ENCODE measurements at places on chromosomes 5 and 9.

- DNase-seq = no peak
Measured at GRCh38 chr9:93558503-93558902, 17.9 kb upstream of the PHF2 start.

GRCh38 chr9:79555474-79556089 lies 16.2 kb upstream of the TLE4 start:
- DNase-seq = no peak

DNA sequence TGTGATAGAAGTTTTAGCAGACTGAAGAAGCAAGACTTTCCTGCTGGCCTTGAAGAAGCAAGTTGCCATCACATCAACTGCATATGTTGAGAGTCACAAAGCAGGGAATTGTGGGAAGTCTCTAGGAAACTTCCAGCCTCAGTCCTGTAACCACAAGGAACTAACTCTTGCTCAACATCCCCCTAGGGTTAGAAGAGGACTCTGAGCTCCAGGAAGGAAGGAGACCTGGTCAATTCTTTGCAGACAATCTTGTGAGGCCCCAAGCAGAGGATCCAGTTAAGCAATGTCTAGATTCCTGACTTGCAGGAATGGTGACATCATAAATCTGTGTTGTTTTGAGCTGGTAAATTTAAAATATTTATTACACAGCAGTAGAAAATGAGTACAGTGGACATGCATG lies 18.6 kb upstream of the ZNF366 start:
- DNase-seq = no peak

DNA sequence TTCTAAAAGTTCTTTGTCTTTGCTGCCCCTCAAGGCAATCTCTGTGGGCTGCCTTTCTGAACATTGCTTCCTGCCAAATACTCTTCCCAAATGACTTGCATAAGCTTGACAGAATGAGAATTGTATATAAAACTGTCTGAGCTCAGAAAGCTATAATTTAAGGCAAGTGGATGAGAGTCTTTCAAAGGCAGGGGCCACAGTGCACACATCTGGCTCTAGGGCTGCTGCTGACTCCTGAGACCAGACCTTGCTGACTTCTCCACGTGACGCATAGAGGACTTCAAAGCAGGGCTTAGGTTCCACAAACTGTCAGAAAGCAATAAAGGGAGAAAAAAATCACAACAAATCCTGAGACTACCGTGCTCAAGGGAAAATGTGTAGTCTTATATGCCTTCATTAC lies 79.4 kb upstream of the DIRAS2 start:
- DNase-seq = no peak

- DNase-seq = no peak
Measured at GRCh38 chr9:105421154-105421553, 26.7 kb upstream of the FSD1L start.

- no peak for DNase-seq
Measured at GRCh38 chr9:36346569-36346968, 53.5 kb downstream of the RNF38 start.

DNA sequence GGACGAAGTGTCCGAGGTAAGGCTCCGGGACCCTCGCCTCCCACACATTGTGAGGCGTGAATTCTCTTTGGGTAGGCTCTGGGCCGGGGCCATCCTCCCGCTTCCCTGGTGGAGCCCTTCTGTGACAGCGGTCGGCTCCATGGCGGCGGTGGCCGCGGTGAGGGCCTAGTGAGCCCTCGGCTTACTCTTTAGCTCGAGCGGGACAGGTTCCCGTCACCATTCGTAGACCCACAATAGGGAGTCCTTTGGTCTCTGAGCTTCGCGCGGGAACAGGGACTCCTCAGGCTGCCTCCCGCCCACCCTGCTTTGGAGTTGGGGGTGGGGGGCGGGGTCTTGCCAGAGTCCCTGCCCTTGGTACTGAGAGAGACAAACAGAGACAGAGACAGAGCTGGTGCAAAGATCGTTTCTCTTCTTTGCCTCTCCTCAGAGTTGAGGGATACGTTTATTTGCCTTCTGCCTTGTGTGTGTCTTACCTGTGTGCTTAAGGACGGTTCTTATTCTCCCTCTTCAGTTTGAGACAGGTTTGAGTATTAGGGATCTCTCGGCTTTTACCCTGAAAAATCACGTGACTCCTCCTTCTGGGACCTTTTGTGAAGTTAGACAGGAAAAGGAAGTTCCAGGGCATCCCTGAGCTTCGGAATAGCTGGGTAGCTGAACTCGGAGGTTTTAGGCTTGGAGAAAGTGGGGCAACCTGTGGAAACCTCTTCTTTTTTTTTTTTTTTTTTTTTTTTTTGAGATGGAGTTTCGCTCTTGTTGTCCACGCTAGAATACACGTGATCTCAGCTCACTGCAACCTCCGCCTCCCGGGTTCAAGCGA lies 833 bp downstream of the ANKHD1 start:
- DNase-seq = peak; percentile 29

- no peak for DNase-seq
Measured at GRCh38 chr5:89445106-89445745, 562.2 kb upstream of the MEF2C start.

DNA sequence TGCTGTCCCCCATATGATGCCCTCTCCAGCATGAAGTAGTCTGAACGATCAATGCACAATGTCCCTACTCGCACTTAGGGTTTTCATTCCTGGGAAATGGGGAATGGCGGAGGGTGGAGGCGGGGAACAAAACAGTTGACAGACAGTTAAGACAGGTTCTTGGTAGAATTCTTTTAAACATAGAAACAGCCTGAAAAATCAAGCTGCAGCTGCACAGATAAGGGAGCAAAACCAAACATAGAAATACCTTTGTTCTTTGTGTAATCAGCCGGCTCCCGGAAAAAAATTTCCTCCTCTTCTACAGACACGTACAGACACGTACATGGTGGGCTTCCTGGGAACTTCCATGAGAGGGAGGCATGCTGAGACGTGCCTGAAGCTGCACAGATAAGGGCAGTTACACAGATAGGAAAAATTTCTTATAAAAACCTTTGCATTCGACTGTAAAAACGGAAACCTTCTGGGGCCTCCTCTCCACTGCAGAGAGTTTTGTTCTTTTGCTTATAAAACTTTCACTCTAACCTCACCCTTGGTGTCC lies 662.4 kb upstream of the PTPRD start:
- DNase-seq = no peak

- DNase-seq = no peak
Measured at GRCh38 chr9:136695435-136695895, 8.2 kb upstream of the AGPAT2 start.

GRCh38 chr9:133184971-133185370 lies 21.3 kb upstream of the GBGT1 start:
- DNase-seq = no peak

DNA sequence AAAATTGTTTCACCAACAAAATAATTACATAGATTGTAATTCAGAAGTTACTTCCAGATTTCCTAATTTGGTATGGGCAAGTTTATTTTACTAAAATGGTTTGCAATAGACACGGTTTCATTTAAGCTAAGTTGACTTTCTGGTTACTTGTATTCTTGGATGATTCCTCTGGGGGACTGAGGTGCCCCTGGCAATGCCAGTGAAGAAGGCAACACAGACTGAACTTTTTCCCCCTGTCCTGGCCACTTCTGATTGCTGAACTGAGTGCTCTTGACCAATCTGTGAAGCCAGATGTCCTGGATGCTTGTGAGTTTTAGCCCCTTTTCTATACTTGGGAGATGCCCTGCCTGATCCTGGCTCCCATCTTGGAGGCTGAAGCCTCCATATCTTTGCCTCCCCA lies 66.3 kb upstream of the FANCC start:
- no peak for DNase-seq

GRCh38 chr5:174724484-174725260 lies at the start of gene MSX2:
Gene MSX2 (plus strand): TSS chr5:174724582. CDS start chr5:174724660, 78 bp downstream.
- DNase-seq = peak; percentile 23

DNA sequence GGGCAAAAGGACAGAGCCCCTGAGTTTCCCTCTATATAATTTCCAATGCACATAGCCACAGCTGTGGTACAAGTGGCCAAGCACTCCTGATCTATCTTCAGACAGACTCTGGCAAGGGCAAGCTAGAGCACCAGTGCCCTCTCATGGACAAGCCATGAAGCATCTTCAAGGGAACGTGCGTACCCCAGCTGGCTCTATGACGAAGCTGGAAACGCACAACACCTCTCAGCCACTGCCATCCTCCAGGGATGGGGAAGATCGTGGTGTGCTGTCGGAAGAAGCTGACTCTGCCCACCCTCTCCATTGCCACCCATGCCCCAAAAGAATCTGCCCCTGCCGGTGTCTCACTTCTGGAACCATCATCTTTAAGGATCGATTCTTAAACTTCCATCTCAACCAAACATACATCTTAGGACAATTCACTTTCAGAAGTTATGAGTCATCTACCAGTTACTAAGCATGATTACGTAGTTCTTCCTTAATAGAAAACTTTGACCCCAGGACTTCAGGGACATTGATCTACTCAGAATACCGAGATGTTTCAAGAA lies 482.9 kb downstream of the AGTPBP1 start:
- DNase-seq = no peak

GRCh38 chr9:69168709-69169217 lies 5.3 kb upstream of the TJP2 start:
- DNase-seq = peak; percentile 4

GRCh38 chr9:81317939-81318338 lies 371.4 kb downstream of the TLE1 start:
- DNase-seq = no peak

- DNase-seq = no peak
Measured at GRCh38 chr9:109286981-109287380, 33.9 kb downstream of the EPB41L4B start.

- no peak for DNase-seq
Measured at GRCh38 chr9:19286634-19287188, 56.2 kb downstream of the DENND4C start.

DNA sequence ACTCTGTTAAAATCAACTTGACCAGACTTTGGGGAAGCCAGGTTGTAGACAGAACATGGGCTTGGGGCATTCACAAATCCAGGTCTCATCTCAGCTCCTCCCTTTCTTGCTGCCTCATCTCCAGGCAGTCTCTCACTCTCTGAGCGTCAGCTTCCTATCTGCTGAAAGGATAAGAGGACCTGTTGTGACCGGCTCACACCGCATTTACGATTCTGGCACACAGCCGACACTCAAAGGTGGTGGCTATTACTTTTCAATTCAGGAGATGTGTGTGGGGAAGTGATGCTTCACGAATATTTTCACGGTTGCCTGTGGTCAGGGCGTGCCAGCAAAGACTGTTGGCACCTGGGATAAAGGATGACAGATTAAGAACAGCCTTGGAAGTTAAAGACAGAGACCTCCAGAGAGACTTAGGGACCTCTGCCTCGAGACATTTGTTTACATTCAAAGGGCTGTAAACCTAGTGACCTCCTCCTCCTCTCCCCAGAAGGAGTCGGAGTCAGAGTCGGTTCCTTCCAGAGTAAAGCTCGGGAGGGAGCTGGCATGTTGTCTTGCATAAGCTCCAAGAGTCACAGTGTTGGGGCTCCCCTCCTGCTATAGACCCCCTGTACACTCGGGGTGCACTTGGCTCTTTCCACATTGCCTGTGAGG lies 83.2 kb downstream of the AK8 start:
- DNase-seq = no peak

DNA sequence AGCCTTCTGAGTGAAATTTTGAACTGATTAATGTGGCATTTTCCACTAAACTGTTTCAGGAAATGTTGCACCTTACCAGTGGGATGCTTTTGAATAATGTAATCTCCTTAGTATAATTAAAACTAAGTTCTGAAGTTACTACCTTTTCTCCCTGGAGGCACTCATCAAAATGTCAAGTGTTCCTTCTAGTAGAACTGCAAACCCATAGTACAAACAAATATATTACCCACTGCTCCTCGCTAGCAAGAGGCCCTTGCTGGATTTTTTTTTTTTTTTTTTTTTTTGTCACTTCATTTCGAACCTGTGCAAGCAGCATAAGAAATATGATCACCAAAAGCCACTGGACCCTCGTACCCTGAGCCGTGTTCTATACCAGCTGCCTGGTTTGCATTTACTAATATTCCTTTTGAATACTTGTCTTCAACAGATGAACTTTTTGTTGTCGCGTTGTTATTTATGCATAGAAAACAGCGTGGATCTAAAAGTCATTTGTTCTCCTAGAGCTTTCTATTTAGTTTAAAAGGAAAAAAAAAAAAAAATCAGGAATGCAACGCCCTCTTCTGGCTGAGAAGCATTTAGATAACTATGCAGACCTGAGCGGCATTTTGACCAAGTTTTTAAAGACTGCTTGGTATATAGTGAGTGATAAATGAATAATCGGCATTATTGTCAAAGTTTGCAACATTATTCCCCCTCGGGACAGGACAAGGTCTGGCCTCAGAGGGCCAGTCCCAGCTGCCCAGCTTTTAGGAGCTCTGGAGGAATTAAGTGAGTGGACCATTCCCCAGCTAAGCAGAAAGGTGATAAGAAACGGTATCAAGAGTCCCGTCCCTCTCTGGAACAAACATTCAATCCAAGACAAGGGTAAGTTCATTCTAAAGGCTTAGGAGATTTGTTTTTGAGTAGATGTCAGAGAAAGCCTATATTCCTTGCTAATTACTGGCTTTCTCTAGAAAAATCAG lies 162.5 kb upstream of the KIF2A start:
- no peak for DNase-seq

DNA sequence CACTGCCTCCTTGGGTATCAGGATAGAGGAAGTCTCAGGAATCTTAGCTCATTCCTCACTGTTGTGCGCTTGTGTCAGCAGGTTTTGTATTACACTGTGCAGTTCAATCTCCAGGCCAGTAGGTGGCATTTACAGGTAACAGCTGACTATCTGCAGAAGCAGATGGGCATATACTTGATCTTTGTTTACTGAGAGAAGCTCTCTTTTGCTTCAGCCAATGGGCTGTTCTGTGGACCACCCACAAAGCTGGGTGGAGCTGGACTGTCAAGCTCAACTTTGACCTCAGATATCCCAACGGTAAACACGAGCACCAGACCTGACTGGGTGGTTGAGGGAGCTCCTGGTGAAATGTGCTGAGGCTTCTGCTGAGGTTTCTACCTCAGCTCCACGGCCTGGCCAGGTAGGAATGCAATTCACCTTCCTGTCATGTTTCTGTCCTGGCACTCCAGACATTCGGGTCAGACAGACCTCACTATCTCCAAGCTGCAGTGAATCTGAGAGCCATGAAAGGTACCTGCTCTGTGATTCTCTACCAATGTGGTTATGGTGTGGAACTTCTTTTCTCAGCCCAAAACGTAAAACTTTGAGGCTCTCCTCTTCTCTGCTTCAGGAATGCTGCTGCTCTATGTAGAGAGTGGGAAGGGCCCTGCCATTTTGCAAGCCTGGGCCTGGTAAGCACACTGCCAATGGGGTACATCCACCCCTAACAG lies 167.9 kb upstream of the ACTBL2 start:
- DNase-seq = no peak

DNA sequence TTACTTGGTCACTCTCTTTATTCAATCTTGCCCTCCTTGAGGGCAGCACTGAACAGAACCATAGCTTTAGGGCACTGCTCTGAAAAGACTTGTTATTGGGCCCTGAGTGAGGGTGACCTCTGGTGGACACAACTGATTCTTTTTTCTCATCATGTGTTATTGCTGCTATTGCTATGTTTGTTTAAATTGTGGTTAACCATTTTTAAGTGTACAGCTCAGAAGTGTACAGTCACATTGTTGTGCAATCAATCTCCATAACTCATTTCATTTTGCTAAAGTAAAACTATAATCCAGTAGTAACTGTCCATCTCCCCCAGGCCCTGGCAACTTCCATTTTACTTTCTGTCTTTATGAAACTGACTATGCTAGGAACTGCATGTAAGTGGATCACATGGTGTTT lies 351.1 kb upstream of the RIOK2 start:
- no peak for DNase-seq

GRCh38 chr5:116075191-116075831 lies 9.5 kb upstream of the COMMD10 start:
- no peak for DNase-seq

GRCh38 chr9:16593746-16594145 lies 276.7 kb downstream of the BNC2 start:
- no peak for DNase-seq

Data from T-helper 22 cell (primary cell).